Osteocyte (in vitro differentiated cells): ENCODE measurements at places on chromosomes 11 and 22. TPM values are rescaled to one million over a fixed set of nuclear protein-coding genes. Genes with fewer than 3 reads are reported as not detected.

The KCNK7 gene
- not detected in 2 replicates for total RNA-seq

DNA sequence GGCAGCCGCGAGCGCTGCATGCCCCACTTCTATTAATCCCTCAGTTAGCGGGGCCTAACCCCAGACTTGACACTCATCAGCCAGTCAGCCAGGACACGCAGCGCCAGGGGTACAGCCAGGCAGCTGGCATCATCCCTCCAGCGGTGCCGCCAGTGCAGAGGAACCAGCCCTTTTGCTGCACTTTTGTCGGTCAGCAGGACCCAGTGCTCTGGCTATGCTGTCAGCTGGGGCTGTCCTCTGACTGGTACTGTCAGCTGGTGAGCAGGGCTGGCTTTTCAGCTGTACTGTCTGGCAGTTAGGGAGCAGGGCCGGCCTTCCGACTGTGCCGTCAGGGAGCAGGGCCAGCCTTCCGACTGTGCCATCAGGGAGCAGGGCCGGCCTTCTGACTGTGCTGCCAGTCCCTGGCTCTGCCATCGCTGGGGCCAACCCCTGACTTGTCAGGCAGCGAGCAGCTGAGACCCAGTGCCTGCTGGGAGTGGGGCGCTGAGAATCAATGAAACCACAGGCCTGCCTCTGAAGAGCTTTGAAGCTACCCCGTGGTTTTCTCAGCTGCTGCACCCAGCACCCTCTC is 115.4 kb downstream of the KIAA1671 start:
- peaks cover 16% of the 10 kb centered on the region for H3K4me1 ChIP-seq
- H3K36me3 ChIP-seq, result no peaks in the 10 kb centered on the region
- no peak overlapping the region for H3K27ac ChIP-seq
- H3K4me3 ChIP-seq, result no peak overlapping the region
- H3K27me3 ChIP-seq, result peaks cover 9% of the 10 kb centered on the region

- no peak for DNase-seq
- no peaks in the 10 kb centered on the region for H3K36me3 ChIP-seq
- H3K4me3 ChIP-seq, result no peak overlapping the region
- H3K27ac ChIP-seq, result peak overlapping the region; percentile 64
- H3K27me3 ChIP-seq, result no peaks in the 10 kb centered on the region
- H3K4me1 ChIP-seq, result peaks cover 23% of the 10 kb centered on the region
Observed at GRCh38 chr11:38305682-38306081, 1707.6 kb upstream of the RAG2 start.

- no peak overlapping the region for H3K4me3 ChIP-seq
- DNase-seq, result no peak
- H3K4me1 ChIP-seq, result no peaks in the 10 kb centered on the region
- H3K27ac ChIP-seq, result no peak overlapping the region
- no peaks in the 10 kb centered on the region for H3K27me3 ChIP-seq
Observed at GRCh38 chr22:46219636-46220035, 30.5 kb downstream of the CDPF1 start.

DNA sequence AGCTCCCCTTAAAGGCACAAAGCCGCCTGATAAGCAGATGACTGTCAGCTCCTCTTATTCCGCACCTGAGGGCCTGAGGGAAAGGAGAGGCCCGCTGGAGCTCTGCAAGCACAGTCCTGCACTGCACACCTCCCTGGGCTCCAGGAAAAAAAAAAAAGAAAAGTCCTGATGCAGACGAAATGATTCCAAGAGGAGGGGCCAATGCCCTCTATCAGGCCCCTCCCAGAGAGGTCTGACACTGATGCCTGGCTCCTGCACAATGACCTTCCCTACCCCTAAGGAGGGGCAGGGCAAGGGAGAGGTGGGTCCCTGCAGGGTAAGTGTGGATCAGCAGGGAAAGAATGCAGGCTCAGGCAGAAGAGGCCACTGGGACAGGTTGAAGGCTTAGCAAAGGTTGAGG is 572.7 kb downstream of the SOX6 start:
- no peaks in the 10 kb centered on the region for H3K27me3 ChIP-seq
- no peak overlapping the region for H3K4me3 ChIP-seq
- no peaks in the 10 kb centered on the region for H3K36me3 ChIP-seq
- H3K4me1 ChIP-seq, result peaks cover 18% of the 10 kb centered on the region
- no peak for DNase-seq
